CD4-positive, alpha-beta T cell treated with Interleukin-4 for 4 hours (primary cell): ENCODE measurements at places on chromosomes 2 and 18.

- DNase-seq, result no peak
These were observed 33.8 kb downstream of the HS1BP3 start for GRCh38 chr2:20617081-20617575.

GRCh38 chr2:120269816-120270215 is 17.2 kb downstream of the RALB start:
- DNase-seq, result no peak

- DNase-seq, result peak; percentile 3
These were observed 176.9 kb upstream of the MC4R start for GRCh38 chr18:60549338-60549960.

DNA sequence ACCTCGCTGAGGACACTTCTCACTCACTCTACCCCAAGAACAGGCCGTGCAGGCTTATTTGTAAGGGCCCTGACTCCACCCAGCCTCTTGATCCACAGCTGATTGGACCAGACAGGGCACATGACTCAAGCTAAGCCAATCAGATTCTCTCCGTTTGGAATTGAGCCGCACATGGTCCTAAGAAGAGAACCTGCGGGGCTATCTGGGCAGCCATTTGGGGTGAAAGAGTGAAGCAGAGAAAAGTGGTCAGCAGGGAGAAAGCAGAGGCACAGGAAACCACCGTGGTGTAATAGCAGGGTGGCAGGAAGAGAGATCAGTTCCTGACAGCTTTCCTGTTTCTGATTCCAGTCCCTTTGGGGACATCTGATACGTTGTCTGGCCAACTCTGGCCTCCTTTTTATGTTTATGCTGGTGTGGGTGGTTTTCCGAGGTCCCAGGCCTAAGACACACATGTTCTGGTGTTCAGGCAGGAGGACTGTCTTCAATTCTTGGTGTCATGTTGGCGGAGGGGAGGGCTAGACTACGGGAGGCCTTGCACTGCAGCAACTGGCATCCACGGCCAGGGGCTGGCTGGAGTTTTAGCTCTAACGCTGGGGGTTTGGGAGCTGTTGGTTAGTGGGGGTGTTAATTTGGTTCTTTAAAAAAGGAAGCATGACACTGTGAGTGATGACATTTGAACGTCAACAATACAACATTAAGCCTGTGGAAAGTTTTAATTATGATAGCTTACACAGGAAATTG is 26.1 kb upstream of the SPTBN1 start:
- no peak for DNase-seq

GRCh38 chr2:68722712-68723111 is 11.9 kb upstream of the ARHGAP25 start:
- DNase-seq, result no peak

- DNase-seq, result no peak
These were observed 162.4 kb downstream of the ZNF521 start for GRCh38 chr18:25189391-25190185.

GRCh38 chr2:128413014-128413717 is 94.5 kb upstream of the HS6ST1 start:
- DNase-seq, result no peak

DNA sequence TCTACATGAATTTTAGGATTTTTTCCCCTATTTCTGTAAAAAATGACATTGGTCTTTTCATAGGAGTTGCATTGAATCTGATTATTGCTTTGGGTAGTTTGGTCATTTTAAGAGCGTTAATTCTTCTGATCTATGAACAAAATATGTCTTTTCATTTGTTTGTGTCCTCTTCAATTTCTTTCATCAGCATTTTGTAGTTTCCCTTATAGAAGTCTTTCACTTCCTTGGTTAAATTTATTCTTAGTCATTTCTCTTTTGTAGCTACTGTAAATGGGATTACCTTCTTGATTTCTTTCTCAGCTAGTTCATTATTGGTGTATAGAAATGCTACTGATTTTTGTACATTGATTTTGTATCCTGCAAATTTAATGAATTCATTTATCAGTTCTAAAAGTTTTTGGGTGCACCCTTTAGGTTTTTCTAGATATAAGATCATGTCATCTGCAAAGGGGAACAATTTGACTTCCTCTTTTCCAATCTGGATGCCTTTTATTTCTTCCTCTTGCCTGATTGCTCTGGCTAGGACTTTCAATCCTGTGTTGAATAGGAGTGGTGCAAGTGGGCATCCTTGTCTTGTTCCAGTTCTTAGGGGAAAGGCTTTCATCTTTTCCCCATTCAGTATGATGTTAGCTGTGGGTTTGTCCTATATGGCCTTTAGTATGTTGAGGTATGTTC is 36.6 kb upstream of the AAK1 start:
- no peak for DNase-seq
